ENCODE measurements at places on chromosomes 7 and 10.

GRCh38 chr10:132336919-132337407, 5.0 kb downstream of the LRRC27 start:
- no peak for DNase-seq

GRCh38 chr7:121394709-121395140, 1.4 kb downstream of the FAM3C start:
- DNase-seq: no peak

GRCh38 chr10:126839094-126839761, 66.0 kb upstream of the DOCK1 start:
- DNase-seq: no peak

DNA sequence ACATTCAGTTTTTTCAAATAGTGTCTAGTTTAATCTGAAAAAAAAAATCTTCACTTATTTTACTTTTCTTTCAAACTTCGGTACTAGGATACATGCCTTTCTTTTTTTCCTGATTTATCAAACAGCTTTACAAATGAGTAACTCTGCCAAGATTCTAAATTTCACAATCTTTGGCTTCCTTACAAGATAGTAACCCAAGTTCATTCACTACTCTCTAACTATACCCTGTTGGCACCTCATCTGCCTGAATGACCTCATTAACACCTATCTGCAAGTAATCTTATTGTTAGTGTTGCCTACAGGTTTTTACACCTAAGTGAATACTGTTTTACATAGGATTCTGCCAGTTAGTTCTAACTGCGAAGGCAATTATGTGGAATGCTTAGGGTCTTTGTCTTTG, 159.8 kb downstream of the FOXP2 start:
- no peak for DNase-seq

DNA sequence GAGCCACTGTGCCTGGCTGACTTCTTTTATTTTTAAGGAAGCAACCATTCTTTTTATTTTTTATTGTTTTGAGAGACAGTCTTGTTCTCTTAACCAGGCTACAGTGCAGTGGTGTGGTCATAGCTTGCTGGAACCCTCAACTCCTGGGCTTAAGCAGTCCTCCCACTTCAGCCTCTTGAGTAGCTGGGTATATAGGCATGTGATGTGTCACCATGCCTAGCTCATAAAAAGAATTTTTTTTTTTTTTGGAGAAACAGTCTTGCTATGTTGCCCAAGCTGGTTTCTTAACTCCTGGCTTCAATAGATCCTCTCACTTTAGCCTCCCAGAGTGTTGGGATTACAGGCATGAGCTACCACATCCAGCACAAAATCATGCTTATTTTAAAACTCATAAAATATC, 5.8 kb downstream of the MCU start:
- no peak for DNase-seq

DNA sequence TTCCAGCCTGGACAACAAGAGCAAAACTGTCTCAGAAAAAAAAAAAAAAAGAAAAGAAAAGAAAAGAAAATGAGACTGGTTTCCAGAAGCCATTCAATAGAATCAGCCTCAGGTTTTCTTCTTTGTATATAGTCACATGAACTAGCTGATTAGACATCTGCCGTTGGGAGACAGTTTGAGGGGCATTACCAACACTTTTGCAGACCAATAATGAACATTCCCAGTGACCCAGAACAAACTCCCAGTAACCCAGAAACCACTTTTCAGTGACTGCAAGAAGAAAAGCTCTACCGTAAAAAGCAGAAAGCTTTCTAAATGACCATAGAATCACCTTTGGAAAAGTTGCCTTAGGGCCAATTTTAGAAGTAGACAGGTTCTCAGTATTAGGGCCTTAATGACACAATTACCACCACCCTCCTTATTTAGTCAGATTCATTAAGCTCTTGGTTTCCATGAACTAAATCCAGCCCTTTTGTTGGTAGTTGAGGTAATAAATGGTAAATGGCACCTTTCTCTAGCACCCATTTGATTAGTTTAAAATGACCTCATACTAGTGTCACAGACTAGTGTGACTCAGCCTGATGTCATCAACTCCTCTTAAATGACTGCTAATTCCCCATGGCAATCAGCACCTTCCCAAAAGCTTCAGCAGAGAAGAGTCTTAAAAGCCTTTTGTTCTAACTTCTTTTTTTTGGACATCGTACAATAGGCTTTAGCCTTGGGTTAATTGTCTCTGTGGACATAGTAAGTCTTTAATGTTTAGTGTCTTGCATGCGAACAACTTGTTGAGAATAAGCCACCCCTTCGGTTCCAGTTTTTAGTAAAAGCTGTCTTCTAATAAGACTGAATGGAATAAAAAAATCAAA, 33.6 kb upstream of the XRCC2 start:
- DNase-seq: no peak

DNA sequence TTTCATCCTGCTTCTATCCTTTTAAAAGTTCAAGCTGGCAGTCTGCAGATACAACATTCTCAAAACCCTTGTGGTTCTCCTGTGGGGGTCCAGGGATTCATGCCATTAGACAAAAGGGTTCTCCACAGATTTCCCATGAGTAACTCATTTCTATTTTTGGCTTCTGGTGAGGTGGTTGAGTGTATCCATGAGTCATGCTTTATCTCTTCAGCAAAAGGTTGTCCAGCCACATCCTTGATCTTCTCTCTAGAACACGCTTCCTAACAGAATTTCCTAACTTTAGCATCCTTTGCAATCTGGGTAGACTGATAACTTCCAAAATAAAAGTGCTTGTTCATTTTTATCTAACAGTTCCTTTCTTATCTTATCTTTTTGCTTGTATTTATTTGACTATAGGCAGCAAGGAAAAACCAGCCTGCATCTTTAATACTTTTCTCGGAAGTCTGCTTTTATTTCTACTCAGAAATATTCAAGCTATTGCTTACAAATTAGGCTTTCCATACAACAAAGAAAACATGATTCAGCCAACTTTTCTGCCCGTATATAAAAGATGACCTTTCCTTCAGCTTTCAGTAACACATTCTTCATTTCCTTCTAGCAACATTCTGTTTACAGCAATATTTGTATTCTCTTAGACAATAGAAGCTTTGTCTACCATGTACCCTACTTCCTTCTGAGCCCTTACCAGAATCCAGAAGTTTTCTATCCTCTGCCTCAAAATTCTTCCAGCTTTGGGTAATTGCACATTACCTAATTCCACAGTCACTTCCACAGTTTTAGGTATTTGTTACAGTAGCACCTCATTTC, 79.3 kb upstream of the IL6 start:
- DNase-seq: no peak

DNA sequence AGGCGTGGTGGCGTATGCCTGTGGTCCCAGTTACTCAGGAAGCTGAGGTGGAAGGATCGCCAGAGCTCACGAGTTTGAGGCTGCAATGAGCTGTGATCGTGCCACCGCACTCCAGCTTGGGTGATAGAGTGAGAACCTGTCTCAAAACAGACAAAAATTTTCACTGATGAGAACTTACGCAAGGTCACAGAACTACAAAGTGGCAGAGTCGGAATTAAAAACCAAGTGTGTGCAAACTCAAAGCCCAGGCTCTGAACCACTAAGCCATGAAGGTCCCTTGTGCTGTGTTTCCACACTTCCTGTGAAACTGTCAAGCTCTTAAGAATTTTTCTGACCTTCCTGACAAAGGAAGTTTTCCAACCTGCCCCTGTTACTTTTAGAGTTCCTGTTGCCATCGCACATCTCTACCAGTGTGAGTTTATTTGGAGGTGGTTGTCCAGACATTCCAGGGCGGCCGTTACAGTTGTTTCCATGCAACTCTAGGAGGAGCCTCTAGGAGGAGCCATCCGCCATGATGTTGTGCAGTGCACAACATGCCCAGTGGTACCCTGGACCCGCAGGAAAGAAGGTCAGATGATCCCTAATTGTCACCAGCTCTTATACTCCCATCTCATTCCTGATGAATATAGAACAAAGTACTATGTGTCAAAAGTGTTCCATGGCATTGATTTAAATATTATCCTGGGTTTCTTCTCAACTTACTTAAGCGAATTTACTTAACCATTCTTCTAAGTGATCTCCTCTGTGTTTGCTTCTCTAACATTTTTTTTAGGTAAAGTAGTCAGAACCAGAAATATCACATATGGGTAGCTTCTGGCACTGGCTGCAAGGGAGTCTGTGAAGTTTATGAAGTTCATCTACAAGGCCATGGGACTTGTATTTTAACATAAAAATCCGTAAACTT, 49.0 kb upstream of the LYZL1 start:
- no peak for DNase-seq

- DNase-seq: no peak
Measured at GRCh38 chr10:35347121-35347562, 10.8 kb downstream of the CCNY start.

GRCh38 chr10:61470740-61471139, 17.6 kb upstream of the TMEM26 start:
- DNase-seq: no peak

DNA sequence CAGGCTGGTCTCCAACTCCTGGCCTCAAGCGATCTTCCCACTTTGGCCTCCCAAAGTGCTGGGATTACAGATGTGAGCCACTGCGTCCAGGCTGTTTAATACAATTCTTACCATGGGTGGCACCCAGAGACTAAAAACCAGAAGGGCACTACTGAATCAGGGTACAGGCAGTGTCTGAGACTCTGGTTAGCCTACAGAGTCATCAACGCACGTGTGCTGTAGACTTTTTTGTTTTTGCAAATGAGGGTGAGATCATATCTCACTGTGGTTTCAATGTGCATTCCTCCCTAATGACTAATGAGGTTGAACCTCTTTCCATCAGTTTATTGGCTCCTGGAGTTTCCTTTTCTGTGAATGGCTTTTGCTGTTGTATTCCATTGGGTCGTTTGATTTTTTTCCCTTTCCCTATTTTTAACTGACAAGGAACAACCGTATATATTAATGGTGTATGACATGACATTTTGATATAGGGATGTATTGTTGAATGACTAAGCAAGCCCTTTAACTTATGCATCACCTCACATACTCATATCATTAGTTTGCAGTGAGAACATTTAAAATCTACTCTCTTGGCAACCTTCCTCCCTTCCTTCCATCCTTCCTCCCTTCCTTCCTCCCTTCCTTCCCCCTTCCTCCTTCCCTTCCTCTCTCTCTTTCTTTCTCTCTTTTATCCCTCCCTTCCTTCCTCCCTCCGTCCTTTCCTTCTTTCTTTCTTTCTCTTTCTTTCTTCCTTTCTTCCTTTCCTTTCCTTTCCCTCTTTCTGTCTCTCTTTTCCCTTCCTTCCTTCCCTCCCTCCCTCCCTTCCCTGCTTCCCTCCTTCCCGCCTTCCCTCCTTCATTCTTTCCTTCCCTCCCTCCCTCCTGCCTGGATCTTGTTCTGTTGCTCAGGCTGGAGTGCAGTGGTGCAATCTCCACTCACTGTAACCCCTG, 9.3 kb upstream of the TMEM270 start:
- DNase-seq: no peak

Data from activated T-cell treated with anti-CD3 and anti-CD28 coated beads for 4 hours (primary cell).